WERI-Rb-1 (cell line): ENCODE measurements at places on chromosomes 16 and 17.

- no peak for DNase-seq
Measured at GRCh38 chr17:4944163-4944553, 4.1 kb downstream of the RNF167 start.

GRCh38 chr16:53429221-53429943, 4.9 kb upstream of the RBL2 start:
- no peak for DNase-seq

- DNase-seq: no peak
Measured at GRCh38 chr16:732936-733335, 6.0 kb downstream of the HAGHL start.

DNA sequence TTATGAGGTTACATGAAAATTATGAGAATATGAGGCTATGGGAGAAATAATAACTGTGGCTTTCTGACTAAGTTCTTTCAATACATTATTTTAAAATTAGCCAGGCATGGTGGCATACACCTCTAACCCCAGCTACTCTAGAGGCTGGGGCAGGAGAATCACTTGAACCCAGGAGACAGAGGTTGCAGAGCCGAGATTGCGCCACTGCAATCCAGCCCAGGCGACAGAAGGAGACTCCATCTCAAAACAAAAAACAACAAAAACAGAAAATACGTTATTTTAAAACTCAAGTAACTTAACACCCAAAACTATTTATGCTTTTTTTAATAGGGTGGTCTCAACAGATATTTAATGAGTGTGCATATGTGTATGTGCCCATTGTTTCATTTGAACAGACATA, 2.4 kb upstream of the RFFL start:
- no peak for DNase-seq

DNA sequence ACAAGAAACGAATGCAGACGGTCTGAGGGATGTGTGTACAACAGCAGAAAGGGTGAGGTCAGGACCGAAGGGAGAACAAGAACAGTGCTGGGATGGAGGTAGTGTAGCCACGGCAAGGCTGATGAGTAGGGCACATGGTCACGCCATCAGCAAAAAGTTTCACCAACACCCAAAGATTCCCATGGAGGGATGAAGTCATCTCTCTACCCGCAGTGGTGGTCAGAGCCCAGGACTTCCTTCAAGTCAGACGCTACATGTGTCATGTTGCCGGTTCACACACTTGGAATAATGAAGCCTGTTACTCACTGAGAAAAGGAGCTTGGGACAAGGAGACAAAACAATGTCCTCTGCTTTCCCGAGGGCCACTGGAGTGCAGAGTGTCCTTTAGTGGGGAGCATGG, 79.7 kb downstream of the SALL1 start:
- DNase-seq: no peak

DNA sequence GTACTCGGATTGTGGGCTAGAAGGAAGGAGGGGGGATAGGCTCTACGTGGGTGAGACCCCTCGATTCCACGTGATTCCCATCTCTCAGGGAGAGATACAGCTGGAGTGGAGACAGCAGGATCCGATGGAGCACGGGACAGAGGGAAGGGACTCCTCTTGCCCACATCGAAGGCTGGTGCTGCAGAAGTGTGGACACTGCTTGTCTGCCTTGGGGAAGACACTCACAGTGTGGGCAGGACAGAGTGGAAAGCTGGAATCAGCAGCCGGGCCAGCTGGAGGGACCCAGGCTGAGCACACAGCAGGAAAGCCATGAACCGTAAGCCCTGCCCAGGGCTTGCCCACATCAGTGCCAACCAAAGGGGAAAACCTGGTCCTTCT, 42.1 kb upstream of the RPH3AL start:
- no peak for DNase-seq
